Ureter (tissue), 1 donor: ENCODE measurements at places on chromosomes 6 and 20.

DNA sequence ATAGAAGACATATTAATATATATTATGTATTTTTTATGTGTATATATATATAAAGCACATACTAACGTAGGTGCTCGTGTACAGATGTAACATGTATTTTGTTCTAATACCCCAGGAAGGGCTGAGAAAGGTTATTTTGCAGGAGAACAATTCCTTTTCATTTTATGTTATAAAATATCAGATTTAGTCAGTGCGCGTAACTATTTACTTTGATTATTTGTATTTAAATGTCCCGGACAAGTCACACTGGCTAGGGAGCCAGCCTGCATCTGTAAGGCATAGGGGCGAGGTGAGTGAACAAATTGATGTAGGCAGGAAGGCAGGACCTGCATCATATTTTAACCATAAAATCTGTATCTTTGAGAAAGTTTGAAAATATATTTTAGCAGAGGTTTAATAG is 74.1 kb downstream of the BMP7 start:
- DNase-seq, result no peak

GRCh38 chr6:25017932-25018567 is 82.3 kb upstream of the RIPOR2 start:
- no peak for DNase-seq

DNA sequence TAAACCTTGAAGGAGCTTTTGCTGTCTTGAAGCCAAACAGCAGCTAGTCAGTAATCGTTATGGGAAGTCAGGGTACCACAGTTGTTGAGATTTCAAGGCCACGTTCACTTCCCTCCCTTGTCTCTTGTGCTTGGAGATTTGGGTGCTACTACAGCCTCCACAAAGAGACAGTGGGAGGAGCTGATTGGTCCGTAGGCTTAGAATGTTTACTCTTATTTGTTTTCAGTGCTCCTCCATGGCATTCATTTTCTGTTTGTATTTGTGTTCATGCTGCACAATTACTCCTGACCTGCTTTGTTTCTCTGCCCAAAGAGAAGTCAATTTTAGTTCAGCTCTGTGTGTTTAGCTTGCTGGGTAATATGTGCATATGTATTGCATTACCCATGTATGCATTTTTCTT is 147.7 kb downstream of the PRL start:
- no peak for DNase-seq

GRCh38 chr20:53129563-53129962 is 157.4 kb downstream of the TSHZ2 start:
- no peak for DNase-seq

DNA sequence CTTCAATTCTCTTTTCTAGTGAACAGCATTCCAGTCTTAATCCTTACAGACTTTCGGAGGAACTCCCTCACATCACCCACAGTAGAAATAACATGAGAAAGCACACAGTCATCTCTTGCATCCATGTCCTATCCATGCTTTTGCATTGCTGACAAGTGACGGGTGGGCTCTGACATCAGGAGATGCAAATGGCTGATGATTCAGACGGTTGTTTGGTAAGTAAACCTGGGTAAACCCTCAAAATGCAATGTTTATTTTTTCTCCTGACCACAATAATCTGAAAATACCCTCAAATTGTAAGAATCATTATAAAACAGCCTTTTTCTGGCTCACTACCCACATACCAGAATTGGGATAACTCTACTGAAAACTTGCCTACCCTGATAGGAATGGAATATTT is 792.0 kb downstream of the MAFB start:
- DNase-seq, result no peak

- no peak for DNase-seq
Measured at GRCh38 chr6:165906-166305, 126.4 kb upstream of the DUSP22 start.

GRCh38 chr20:6040958-6041807 is 12.7 kb downstream of the LRRN4 start:
- DNase-seq, result no peak

- DNase-seq, result no peak
Measured at GRCh38 chr6:139152088-139152891, 17.4 kb downstream of the HECA start.

DNA sequence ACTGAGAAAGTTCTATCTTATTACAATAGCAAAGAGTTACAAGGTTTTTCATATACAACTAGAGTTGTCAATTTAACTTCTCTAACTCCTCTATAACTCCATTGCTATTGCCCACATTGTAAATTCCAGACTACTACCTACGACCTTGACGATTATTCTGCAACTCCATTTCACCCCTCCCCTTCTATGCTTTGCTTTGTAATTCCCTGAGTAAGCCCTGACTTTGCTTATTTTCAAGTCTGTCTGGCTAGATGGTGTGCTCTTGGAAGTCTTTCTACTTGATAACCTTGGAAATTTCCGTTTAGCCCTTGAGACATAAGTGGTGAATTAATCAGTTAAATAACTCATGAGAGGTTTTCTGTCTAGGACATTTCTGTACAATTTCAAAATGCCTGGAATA is 161.4 kb downstream of the C6orf58 start:
- DNase-seq, result no peak

DNA sequence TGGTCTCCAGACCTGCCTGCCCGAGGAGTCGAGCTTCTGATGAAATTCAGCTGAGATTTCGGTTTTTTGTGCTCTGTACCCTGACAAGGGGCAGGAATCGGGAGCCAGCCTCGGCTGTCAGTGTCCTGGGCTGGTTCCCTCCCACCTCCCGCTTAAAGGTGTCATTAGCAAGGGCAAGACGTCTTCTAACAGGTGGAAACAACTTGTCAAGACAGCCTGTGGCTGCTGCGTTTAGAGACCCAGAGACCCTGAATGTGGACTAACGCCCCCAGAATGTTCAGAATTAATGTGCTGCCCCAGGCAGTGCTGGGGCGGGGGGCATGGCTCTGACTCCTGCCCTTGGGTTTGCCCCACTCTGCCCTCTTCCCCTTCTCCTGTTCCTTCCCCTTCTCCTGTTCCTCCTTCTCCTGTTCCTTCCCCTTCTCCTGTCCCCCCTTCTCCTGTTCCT is 69.7 kb downstream of the PHACTR3 start:
- DNase-seq, result no peak

DNA sequence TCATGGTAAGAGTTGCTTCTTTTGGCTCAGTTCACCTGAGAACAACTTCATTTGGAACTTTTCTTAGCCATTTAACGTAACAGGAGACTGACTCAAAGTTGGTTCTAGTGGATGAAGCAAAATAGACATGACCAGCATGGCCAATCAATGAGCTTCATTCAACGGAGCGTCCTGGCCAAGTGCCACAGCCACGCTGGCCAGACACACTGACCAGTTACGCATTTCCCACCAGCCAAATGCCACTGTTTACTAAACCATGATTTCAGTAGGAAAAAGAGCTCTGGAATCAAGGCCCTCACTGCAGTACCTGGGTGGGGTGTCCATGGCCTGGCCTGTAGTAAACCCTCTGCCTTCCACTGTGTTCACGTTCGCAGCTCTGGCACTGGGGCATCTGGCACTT is 80.4 kb downstream of the POPDC3 start:
- no peak for DNase-seq

GRCh38 chr6:38364127-38364526 is 275.6 kb downstream of the BTBD9 start:
- no peak for DNase-seq

DNA sequence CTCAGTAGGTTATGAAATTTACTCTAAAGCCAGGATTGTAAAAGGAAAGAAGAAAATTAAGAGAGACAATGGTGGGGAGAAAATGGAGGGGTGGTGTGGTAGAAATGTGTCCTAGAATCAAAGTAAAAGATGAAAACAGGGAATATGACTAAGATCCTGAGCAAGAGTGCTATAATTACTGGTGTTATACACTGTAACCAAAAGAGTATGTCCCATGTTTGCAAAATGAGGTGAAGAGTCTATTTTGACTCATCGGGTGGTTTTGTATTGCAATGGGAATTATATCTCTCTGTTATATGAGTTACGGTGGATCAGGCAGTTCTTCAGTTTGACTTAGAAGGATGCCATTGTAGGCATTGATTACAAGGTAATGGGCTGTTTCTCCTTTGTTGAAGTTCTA is 8.5 kb downstream of the L3MBTL3 start:
- no peak for DNase-seq

- no peak for DNase-seq
Measured at GRCh38 chr6:83047065-83047754, 18.4 kb downstream of the UBE3D start.

DNA sequence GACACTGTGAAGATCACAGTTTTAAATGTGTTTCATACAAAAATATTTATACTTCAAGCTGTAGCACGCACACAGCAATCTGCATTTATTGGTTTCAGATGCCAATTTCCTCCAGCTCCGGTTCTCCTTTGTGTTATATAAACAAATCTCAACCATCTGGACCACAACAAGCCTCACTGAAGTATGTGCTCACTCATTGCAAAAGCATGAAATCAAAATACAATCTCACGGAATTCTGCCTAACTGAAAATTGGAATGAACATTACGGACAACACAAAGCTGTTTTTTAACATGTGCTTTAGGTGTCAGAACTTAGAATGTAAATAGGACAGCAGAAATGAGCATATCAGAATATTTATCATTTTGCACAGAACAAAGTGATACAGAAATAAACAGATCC is 38.0 kb downstream of the RCAN2 start:
- no peak for DNase-seq

DNA sequence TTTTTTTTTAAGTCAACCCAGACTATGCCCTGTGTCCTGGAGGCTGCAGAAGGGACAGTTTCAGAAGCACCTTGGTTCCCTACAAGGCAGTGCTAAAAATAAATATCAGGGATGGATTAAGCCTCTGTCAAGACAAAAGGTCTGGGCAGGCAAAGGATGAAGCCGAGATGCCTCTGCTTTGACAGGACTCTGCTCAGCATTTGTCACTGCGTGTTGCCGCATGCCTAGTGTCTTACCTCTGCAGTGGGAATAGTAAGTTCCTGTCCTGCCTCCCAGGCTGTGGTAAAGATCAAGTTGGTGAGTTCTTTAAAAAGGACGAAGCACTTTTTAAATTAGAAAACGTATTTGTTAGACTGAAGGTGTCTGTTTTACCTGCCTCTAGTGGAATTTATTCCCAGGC is 15.1 kb downstream of the AAR2 start:
- DNase-seq, result no peak

DNA sequence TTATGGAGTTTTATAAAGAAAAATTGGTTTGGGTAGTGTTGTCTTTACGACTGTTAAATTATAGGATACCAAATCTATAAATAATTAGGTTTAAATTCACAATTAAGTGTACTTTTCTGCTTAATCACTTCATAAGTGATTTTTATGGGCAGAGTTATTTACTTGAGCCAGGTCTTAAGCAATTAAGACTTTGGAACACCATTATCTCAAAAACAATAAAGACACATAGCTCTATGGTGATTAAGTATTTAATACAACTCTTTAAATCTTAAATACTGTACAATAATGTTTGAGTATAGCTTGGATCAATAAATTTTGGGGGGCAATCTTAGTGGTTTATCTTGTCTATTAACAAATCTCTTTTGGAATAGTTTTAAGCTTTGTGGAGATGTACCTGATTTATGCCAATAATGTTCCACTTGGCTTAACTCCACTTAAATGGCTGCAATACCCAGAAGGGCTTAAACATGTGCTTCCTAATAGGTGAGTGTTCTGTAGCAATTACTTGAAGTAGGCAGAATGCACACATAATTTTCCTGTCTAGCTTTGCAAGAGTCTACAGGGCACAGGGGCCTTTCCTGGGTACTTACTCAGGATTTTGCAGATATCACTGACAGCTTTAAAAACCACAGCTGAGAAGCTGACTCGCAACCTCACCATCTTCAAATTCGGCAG is 7.5 kb downstream of the FERMT1 start:
- DNase-seq, result no peak

DNA sequence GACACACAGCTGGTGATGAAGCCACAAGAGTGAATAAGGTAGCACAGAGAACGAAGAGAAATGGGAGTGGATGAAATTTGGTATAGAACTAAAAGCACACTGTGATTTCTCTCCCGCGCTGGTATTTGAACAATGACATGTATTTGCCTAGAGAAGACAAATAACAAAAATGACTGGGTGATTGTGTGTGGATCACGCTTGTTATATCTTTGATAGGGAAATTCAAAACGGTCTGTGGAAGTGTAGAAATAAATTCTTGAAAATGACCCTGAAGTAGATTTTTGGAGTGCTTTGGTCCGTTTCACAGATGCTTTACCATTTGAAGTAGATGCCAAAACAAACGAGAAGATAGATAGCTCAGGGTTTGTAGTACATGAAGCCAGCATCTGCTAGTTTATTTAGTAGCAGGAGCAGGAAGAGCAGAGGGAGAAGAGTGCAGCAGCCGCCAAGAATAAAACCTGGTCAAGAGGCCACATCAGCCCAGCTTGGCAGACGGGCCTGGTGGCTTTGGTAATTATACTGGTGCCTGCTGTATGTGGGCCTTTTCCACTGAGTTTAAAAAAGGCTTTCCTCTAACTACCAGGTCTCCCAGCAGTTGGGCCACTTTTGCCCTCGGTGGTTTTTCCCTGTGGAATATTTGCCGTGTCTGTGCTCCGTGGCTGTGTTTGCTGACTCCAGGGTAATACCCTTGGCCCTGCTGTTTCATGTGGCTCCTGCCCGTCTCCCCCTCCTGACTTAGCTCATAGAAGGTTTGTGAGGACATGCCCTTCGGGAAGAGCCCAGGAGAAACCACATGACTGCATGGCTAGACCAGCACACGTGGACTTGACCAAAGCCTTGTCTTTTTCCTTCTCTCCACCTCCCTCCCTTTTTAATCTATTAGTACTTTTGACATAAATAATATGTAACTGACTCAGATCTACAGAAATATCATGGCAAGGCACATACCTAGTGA is 294.0 kb downstream of the SOX4 start:
- no peak for DNase-seq

- DNase-seq, result no peak
Measured at GRCh38 chr6:28738396-28738765, 185.4 kb downstream of the TRIM27 start.

DNA sequence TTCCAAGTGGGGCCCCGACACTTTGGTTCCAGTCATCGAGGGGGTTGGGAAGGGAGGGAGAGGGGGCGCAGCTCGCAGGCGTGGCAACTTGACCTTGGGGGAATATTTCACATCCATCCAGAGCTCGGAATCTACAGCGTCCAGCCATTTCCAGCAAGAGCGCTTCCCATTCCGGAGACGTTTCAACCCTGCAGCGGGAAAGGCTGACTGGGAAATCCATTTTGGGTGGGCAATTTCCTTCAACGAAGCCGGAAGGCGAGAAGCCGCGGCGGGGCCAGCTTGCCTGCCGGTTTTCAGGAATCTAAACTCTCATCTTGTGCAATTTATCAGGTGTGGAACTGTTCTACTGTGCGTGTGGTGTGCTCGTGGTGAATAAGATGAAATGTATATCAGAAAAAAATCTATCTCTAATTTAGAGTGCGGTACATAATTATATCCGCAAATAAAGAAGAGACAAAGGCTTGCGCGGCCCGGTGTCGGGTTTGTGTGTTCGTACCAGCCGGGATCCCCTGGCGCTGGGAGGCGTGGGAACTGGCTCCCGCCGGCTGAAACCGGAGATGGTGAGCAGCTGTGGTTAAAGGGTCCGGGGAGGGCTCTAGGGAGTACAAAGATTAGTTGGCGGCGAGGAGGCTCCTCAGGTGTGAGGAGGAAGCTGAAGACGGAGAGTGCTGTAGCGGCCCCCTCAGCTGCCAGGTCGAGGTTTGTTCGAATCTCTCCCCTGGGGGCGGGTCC is 4.8 kb downstream of the SLC32A1 start:
- no peak for DNase-seq

GRCh38 chr6:143465546-143465945 is 14.9 kb downstream of the PEX3 start:
- no peak for DNase-seq
